ENCODE measurements at places on chromosomes 3 and 15. TPM values are rescaled to one million over a fixed set of nuclear protein-coding genes. Genes with fewer than 3 reads are reported as not detected.

TMEM158 gene
- not detected for total RNA-seq

LTF gene
- total RNA-seq, result not detected

DNA sequence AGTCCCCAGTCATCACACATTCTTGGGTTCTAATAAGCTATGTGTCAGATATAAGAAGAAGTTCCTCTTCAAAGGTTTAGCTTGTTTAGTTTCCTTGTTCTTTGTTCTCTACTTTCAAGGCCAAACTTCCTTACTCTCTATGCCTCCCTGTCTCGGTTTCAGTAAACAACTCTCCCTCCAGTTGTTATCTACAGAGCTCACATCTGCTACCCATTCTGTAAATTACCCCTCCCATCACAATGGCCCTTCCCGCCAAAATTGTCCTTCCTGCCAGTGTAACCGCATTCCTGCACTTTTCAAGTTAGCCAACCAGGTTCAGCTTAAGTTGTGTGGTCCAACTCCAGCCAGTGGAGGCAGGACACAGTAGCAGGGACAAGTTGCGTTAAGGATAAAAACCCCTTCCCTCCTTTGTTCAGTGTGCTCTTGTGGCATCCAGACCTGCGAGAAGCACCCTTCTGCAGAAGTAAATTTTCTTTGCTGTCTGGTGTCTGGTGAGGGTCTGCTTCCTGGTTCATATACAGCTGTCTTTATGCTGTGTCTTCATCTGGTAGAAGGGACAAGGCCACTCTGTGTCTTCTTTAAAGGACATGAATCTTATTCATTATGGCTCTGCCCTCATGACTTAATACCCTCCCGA is 342.1 kb upstream of the GRM7 start:
- no peak for DNase-seq

DNA sequence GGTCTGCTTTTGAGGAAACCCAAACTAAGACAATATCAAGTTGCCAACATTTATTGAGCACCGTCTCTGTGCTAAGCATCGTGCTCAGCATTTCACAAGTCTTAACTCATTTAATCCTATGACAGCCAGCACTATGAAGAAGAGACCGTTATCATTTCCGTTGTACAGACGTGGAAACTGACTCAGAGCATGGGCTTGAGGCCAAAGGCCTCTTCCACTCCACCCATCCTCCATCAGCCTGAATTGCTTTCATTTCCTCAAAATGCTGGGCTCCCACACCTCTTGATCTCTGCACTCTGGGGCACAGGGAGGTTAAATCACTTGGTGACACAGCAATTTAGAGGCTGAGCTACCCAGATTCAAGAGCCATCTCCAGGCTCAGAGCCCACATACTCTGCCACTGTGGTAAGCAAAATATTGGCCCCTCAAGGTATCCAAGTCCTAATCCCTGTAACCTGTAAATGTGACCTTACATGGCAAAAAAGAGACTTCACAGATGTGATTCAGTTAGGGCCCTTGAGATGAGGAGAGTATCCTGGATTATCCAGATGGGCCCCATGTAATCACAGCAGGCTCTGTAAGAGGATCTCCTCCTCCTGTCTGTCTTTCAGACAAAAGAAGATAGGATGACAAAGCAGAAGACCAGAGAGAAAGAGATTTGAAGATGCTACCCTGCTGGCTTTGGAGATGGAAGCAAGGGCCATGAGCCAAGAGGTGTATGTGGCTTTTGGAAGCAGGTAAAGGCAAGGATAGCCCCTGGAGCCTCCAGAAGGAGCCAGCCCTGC is 24.3 kb upstream of the FLNB start:
- DNase-seq, result peak; percentile 49

DNA sequence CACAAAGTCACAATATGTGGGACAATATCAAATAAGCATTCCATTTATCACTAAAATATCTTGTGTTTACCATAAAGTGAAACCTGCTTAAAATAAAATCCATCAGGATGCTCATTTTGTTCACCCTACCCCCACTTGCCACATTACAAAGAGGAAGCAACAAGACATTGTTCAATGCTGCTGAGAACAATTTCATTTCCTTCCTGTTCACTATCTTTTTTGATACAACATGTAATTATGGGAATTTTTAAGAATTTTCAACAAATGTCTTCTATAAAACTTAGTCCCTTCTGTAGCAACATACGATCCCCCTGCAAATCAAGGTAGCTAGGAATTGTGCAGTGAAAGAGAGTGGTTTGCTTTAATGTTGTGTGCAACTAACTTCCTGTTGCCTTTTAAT is 34.9 kb upstream of the GPR160 start:
- DNase-seq, result no peak

DNA sequence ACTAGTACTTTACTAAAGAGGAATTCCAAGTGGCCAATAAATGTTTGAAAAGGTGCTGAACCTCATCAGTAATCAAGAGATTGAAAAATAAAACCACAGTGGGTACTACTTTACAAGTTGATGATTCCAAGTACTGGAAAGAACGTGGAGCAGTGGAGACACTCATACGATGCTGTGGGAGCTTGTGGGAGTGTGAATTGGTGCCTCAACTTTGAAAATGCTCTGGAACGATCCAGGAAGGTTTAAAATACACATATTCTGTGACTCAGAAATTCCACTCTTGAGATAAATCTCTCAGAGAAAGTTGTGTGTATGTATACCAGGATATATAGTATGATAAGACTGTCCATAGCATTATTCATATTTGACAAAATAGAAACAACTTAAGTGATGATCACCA is 9.3 kb downstream of the LRCH3 start:
- no peak for DNase-seq

DNA sequence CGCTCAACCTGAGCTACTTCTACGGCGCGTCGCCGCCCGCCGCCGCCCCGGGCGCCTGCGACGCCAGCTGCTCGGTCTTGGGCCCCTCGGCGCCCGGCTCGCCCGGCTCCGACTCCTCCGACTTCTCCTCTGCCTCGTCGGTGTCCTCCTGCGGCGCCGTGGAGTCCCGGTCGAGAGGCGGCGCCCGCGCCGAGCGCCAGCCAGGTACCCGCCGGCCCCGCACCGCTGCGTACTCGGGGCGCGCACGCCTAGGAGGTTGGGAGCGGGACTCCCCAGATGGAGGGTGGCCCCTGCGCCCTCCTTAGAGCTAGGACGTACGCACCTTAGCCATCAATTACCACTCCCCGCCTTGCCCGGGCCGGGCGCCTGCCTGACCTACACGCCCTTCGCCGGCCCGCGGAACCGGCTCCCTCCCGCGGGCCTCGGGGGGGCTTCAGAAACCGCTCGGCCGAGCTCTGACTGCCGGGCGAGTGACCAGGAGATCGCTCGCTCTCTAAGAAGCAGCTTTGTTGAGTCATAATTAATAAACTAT is 466 bp downstream of the NFKBIZ start:
- DNase-seq, result peak; percentile 46

CDCP1 gene
- total RNA-seq, result 1.7 TPM

- no peak for DNase-seq
These were observed 44.0 kb downstream of the PLSCR2 start for GRCh38 chr3:146425341-146425740.

DNA sequence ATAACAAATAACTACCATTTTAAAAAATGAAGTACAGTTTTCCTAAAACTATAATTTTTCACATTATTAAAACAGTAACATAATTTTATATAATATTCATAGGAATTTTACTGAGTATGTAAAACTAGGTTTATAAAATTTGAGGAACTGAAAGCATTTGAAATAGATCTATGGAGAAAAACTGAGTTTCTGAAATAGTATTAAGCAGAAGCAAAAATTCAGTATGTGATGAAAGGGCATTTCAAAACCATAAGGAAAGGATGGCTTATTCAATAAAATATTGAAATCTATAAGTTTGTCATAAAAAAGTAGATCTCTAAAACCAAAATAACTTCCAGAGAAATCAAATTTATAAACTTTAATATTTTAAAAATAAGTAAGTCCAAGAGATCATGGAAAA is 53.4 kb downstream of the GBE1 start:
- no peak for DNase-seq

DNA sequence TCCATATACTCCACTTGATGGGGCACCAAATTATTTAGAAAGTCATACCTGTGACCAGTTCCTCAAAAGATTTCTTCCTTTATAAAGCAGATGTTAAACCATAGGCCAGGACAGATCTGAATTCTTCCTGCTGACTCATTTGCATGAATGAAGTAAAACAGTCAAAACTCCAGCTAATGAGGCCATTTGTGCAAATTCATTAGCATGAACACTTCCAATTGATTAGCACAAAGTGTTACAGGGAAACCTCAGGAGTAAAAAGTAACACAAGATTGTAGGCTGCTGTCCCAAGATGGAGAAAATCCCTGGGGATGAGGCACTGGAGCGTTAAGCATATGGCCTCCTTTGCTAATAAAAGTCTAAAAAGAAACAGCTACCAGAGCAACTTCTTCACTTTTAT is 149.8 kb downstream of the ZNF385D start:
- no peak for DNase-seq

- no peak for DNase-seq
These were observed 81.1 kb downstream of the MEGF11 start for GRCh38 chr15:66172324-66172980.

DNA sequence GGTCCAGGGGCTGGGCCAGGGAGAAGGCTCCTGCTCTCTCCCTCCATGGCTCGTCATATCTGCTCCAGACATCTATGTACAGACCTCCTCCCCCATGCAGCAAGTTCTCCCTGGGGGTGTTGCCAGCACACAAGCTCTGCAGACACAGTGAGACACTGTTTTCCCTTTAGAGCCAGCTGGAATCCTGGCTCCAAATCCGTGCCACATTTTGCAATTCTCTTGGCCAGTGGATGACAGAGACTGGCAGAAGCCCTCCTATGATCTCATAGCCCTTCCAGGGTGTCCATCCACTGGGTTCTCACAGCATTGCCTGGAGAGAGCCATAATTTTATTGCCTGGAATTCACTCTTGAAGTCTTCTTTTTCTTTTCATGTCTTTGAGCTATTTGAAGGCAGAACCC is 203.9 kb downstream of the TLE3 start:
- DNase-seq, result no peak

DNA sequence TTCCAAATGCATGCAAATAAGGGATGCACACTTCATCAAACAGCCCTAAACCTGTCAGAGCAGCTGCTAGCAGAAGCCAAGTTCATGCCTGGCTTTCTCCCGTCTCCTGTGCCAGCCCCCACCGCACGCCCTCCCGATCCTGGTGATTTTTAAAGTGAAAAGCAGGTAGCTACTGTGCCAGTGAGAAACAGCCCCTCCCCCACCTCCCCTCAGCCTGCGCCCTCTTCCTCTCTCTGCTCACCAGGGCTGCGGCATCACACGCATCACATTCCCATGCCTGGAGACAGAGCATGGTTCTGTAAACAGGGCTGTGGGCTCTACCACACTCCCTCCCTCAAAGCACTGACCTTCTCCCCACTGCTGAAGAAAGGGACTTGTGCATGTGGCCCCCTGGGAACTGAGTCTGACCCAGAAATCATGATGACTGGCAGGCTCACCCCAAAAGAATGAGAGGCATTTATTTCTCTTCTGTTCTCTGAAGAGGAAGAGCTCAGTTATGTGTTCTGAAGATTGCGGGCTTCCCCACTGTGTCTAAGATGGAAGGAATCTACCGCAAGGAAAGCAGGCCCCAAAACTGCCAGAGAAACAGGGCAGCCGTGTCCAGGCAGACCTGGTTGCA is 14.5 kb upstream of the SLC6A1 start:
- no peak for DNase-seq

GRCh38 chr15:101781928-101782327 is 21.4 kb upstream of the OR4F6 start:
- no peak for DNase-seq

DNA sequence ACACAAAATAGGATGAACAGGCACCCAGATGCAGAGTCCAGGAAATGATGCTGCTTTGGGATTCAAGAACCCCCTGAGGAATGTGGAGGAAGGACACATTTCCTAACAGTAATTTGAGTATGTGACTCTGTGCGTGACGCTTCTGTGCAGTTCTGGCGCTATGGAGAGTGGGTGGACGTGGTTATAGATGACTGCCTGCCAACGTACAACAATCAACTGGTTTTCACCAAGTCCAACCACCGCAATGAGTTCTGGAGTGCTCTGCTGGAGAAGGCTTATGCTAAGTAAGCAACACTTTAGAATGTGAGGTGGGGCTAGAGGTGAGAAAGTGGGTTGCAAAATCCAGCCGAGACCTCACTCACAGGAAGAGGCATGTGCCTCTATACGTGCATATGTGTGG is 28.3 kb downstream of the CAPN3 start:
- no peak for DNase-seq

DNA sequence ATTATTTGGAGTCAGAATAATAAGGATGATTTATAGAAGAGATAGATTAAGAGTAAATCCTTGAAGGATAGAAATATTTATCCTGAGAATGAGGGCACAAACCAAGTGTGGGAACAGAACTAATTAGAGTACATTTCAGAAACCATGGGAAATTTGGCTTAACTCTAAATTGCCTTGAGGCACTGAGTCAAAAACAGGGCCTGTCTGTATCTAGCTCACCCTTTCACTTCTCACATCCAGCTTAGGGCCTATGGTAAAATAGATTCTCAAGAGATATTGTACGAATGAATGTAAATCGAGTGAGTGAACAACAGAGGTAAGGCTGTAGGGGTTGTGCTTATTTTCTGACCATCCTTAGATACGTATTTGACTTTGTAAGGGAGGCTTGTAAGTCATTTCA is 586.1 kb upstream of the DPPA4 start:
- no peak for DNase-seq

- no peak for DNase-seq
These were observed 36.4 kb upstream of the EIF3J start for GRCh38 chr15:44500555-44500954.

GRCh38 chr3:181622365-181622764 is 89.4 kb upstream of the SOX2 start:
- no peak for DNase-seq

GRCh38 chr15:73228128-73228646 is 140.6 kb downstream of the HCN4 start:
- DNase-seq, result no peak

- peak; percentile 51 for DNase-seq
These were observed 337.3 kb upstream of the CBLB start for GRCh38 chr3:106206146-106206545.

PTPRG gene
- 0.05 TPM for total RNA-seq

KLHL40 gene
- total RNA-seq, result not detected

- no peak for DNase-seq
These were observed 89.8 kb upstream of the SLC2A2 start for GRCh38 chr3:171116365-171116764.

- no peak for DNase-seq
These were observed 15.1 kb downstream of the KLHL24 start for GRCh38 chr3:183650554-183650953.

GRCh38 chr3:72390841-72391240 is 457.4 kb downstream of the SHQ1 start:
- no peak for DNase-seq
